ENCODE measurements at places on chromosomes 4 and X. TPM values are rescaled to one million over a fixed set of nuclear protein-coding genes. Genes with fewer than 3 reads are reported as not detected.

- peaks cover 21% of the 10 kb centered on the region for H3K4me1 ChIP-seq
- no peak overlapping the region for H3K4me3 ChIP-seq
- H3K36me3 ChIP-seq, result no peaks in the 10 kb centered on the region
- H3K27ac ChIP-seq, result no peak overlapping the region
Observed at GRCh38 chrX:130836447-130836846, 66.6 kb downstream of the ENOX2 start.

- H3K4me3 ChIP-seq, result no peak overlapping the region
- H3K36me3 ChIP-seq, result no peaks in the 10 kb centered on the region
- H3K4me1 ChIP-seq, result peaks cover 10% of the 10 kb centered on the region
- H3K27ac ChIP-seq, result no peak overlapping the region
Observed at GRCh38 chr4:54542540-54543041, 115.2 kb upstream of the KIT start.

GRCh38 chr4:80140194-80140593, 57.1 kb upstream of the PRDM8 start:
- no peak for DNase-seq
- no peaks in the 10 kb centered on the region for H3K36me3 ChIP-seq

DNA sequence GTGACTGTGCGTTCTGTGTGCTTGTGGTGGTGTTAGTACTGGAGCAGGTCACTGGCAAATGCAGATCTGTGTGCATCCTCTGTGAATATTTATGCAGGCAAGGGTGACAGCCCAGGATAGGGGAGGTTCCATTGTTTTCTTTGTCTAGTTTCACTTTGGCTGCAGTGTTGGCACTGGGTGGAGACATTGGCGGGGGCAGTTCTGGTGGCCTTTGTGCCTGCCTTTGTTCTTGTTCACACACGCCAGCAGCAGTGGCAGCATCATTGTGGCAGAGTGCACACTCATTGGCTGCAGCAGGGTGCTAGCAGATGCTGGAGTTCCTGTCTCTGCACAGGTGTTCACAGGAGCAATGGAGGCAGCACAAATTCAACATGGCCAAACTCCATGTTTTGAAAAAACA, 495.3 kb downstream of the UBE2NL start:
- no peaks in the 10 kb centered on the region for H3K27me3 ChIP-seq
- no peak overlapping the region for H3K27ac ChIP-seq
- H3K4me3 ChIP-seq, result no peak overlapping the region
- no peak for DNase-seq
- no peaks in the 10 kb centered on the region for H3K36me3 ChIP-seq

DNA sequence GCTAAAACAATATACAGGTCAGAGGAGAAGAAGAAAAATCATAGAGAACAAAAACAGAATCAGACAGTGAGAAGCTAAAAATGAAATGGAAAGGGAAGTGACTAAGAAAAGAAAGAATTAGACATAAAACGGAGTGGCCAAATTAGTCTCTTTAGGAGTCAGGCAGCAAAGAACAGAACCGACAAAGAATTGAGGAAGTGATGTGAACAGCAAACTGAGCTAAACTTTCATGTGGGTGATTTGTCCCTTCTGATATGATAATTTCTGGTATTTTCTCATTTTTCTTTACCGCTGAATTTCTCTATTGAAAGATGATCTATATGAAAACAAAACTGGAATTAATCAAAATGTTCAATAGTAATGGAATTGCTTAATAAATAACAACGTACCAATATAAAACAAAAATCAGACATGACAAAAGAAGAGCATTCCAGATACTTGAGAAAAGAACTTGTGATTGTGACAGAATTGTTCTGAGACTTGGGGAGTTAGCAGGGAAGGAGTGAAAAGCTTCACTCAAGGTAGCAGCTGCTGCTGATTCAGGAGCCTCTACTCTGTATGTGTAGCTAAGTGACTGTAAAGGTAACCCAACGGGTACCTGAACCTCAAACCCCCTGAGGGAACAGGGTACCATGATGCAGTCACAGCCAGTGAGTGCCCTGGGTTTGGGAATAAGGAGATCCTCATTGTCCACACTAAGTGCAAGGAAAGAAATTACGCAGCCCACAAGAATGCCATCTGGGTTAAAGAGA, 8.8 kb downstream of the TAPT1 start:
- H3K4me1 ChIP-seq, result peaks cover 71% of the 10 kb centered on the region
- no peaks in the 10 kb centered on the region for H3K27me3 ChIP-seq
- DNase-seq, result no peak
- H3K27ac ChIP-seq, result no peak overlapping the region
- H3K36me3 ChIP-seq, result no peaks in the 10 kb centered on the region

DNA sequence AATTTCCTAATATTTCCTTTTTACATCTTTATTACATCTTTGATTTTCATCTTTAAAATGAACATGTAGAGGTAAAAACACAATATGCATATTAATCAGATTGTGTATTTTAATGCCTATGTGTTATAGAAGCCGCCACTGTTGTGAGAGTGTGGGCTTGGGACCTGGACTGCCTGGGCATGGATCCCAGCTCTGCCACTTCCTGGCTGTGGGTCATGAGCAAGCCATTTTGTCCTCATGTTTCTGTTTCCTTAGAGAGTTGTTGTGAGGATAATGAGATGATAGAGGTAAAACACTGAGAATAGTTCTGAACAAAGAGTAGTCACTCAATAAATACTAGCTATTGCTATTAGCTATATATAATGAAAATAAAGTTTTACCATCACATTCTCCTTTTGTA, 38.4 kb upstream of the SCOC start:
- no peaks in the 10 kb centered on the region for H3K27me3 ChIP-seq
- no peaks in the 10 kb centered on the region for H3K36me3 ChIP-seq
- no peak for DNase-seq
- no peak overlapping the region for H3K4me3 ChIP-seq

- H3K27me3 ChIP-seq, result no peaks in the 10 kb centered on the region
- no peak overlapping the region for H3K4me3 ChIP-seq
- H3K36me3 ChIP-seq, result no peaks in the 10 kb centered on the region
- DNase-seq, result no peak
- H3K4me1 ChIP-seq, result peaks cover 7% of the 10 kb centered on the region
Observed at GRCh38 chr4:27000820-27001219, 140.2 kb downstream of the STIM2 start.

GRCh38 chrX:20471483-20471882, 204.8 kb upstream of the RPS6KA3 start:
- H3K4me1 ChIP-seq, result no peaks in the 10 kb centered on the region
- H3K36me3 ChIP-seq, result no peaks in the 10 kb centered on the region
- H3K27ac ChIP-seq, result no peak overlapping the region
- H3K27me3 ChIP-seq, result no peaks in the 10 kb centered on the region
- DNase-seq, result no peak

DNA sequence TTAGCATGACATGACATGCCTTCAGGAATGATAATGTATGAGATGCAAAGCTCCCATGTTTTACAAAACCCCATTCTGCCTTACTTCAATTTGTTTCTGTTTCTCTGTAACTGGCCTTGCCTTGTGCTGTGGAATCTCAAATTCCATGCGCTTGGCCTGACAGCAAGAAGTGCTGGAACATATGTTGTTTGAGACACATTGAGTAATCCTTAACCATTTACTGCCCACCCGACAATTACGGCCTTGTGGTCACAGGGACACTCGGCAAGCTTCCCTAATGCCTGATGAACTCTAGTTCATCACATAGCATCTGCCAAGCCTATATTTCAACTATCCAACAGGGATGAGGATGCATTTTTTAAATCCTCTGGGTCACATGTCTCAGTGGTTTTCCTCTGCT, 226.4 kb upstream of the CASK start:
- H3K27me3 ChIP-seq, result no peaks in the 10 kb centered on the region
- no peak for DNase-seq
- H3K4me1 ChIP-seq, result no peaks in the 10 kb centered on the region
- H3K27ac ChIP-seq, result no peak overlapping the region
- no peaks in the 10 kb centered on the region for H3K36me3 ChIP-seq

The CORIN gene
- total RNA-seq, result 92.0 TPM

The NRK gene
- 2.7 TPM for total RNA-seq

The CXCL11 gene
- total RNA-seq, result not detected

The ODAPH gene
- total RNA-seq, result not detected

DNA sequence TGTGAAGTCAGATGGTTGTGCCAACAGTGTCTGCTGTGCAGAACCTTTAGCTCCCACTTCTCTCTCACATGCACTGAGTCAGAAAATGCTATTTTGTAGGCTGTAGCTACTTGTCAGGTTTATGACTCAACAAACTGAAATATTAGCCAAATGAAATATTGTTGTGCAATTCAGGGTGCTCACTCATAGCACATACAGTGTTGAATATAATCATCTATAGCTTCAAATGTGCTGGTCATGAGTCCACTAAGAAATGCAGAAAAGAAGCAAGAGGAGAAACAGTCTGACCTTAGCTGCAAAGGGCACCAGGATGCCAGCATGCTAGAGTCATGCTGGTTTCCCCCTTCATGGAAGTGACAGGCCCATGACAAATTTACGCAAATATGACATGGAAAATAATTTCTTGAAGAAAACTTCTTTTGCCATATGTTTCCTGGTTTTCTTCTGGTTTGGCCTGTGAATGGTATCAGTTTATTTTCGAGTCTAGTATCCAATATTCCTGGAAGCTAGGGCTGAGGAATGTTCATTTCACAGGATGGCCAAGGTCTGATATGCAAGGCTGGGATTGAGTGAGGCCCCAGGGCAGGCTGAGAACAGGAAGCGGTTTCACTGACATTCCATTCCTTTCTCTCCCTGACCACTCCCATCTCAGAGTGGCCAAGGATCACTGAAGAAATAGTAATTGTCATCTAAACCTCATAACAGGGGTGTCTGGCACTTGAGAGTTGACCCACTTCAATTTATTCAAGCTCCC, 10.3 kb upstream of the CXCL2 start:
- no peak overlapping the region for H3K4me3 ChIP-seq
- H3K27ac ChIP-seq, result peak overlapping the region; percentile 90
- H3K4me1 ChIP-seq, result peaks cover 65% of the 10 kb centered on the region
- DNase-seq, result peak; percentile 29
- no peaks in the 10 kb centered on the region for H3K36me3 ChIP-seq

GRCh38 chr4:128665514-128665913, 144.0 kb upstream of the JADE1 start:
- H3K36me3 ChIP-seq, result no peaks in the 10 kb centered on the region
- DNase-seq, result no peak
- H3K4me1 ChIP-seq, result peaks cover 17% of the 10 kb centered on the region
- H3K4me3 ChIP-seq, result no peak overlapping the region

DNA sequence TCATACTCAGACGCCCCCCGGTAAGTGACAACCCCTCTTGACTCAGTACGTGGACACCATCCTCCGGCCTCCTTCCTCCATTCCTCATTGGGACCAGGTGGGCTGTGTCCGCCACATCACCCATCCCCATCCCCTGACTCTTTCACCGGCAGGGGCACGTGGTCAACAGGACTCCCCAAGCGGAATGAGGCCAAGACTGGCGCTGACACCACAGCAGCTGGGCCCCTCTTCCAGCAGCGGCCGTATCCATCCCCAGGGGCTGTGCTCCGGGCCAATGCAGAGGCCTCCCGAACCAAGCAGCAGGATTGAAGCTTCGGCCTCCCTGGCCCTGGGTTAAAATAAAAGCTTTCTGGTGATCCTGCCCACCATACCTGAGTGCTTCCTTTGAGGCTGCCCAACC, 5.0 kb downstream of the PQBP1 start:
- no peaks in the 10 kb centered on the region for H3K27me3 ChIP-seq
- no peak overlapping the region for H3K27ac ChIP-seq
- H3K4me3 ChIP-seq, result no peak overlapping the region
- DNase-seq, result no peak
- H3K4me1 ChIP-seq, result peaks cover 15% of the 10 kb centered on the region
- H3K36me3 ChIP-seq, result peaks cover 34% of the 10 kb centered on the region

GRCh38 chrX:94454606-94455005, 780.6 kb downstream of the FAM133A start:
- no peak overlapping the region for H3K27ac ChIP-seq
- H3K4me3 ChIP-seq, result no peak overlapping the region
- no peaks in the 10 kb centered on the region for H3K36me3 ChIP-seq

The BTK gene
- 1.3 TPM for total RNA-seq

DNA sequence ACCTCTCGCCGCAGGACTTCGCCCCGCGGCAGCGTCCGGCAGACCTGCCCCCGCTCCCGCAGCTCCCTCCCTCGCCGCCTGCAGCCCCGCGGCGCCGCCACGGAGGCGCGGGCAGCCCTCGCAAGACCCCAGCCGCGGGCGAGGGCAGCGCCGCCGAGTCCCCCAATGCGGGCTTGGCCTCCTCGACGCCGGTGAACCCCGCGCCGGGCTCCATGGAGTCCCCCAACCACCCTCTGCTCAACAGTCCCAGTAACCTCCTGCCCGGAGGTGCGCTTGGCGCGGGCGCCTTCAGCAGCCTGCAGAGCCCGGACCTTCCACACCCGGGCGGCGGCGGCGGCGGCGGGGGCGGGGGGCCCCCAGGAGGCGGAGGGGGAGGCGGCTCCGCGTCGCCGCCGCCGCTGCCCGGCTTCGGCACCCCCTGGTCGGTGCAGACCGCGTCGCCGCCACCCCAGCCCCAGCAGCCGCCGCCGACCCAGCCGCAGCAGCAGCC, 1.2 kb downstream of the CPEB2 start:
- DNase-seq, result peak; percentile 53
- no peaks in the 10 kb centered on the region for H3K27me3 ChIP-seq
- H3K4me1 ChIP-seq, result peaks cover 69% of the 10 kb centered on the region
- H3K36me3 ChIP-seq, result peaks cover 11% of the 10 kb centered on the region
- peak overlapping the region; percentile 100 for H3K27ac ChIP-seq
- peak overlapping the region; percentile 93 for H3K4me3 ChIP-seq

The DIPK2B gene
- 13.2 TPM for total RNA-seq

GRCh38 chrX:131330735-131331134, 41.6 kb upstream of the IGSF1 start:
- no peak for DNase-seq
- H3K4me3 ChIP-seq, result no peak overlapping the region
- no peaks in the 10 kb centered on the region for H3K27me3 ChIP-seq
- no peaks in the 10 kb centered on the region for H3K4me1 ChIP-seq
- H3K36me3 ChIP-seq, result no peaks in the 10 kb centered on the region

The CCDC110 gene
- total RNA-seq, result 2.0 TPM

DNA sequence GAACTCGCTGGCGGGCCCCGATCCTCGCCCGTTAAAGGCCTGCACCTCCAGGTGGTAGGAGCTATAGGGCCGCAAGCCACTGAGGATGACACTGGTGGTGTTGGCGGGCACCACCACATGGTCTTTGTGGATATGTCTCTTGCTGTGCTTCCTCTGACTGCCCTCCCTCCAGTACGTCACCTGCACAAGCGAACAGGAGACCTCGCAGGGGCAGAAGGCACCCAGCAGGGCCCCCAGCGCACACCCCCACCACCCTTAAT, 20.7 kb downstream of the L1CAM start:
- H3K36me3 ChIP-seq, result no peaks in the 10 kb centered on the region
- H3K4me1 ChIP-seq, result no peaks in the 10 kb centered on the region
- DNase-seq, result no peak

DNA sequence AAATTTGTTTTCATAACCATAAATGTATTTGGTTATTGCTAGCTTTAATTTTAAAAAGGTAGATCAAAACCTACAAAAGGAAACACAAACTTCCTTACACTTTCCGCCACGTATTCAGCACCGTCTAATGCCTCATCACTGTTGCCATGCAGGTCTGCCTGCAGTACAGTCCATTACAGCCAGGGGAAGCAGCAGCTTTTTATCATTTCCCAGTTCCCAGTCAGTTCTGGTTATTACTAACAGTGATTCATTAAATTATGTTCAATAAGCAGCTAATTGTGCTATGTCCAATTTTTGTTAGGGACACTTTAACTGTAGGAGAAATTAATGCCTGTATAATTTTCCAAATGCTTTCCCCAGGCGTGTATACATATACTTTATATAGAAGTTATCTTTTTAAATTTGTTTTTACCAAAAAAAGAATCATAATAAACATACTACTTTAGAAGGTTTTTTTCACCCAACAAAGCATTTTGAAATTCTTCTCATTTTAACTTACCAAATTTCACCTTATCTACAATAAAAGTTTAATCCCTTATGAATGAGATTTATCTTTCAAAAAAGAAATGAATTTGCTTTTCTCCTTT, 93.3 kb downstream of the ANXA3 start:
- H3K36me3 ChIP-seq, result no peaks in the 10 kb centered on the region
- H3K4me3 ChIP-seq, result no peak overlapping the region
- H3K27me3 ChIP-seq, result no peaks in the 10 kb centered on the region
- peak overlapping the region; percentile 77 for H3K27ac ChIP-seq
